HuH-7 (cell line): ENCODE measurements at places on chromosomes 3 and 15.

- DNase-seq = no peak
These were observed 24.4 kb upstream of the TMEM115 start for GRCh38 chr3:50383750-50384149.

GRCh38 chr3:142987080-142987700, 14.2 kb upstream of the U2SURP start:
- DNase-seq = no peak

- DNase-seq = no peak
These were observed 206.1 kb upstream of the GADL1 start for GRCh38 chr3:31100519-31100918.

DNA sequence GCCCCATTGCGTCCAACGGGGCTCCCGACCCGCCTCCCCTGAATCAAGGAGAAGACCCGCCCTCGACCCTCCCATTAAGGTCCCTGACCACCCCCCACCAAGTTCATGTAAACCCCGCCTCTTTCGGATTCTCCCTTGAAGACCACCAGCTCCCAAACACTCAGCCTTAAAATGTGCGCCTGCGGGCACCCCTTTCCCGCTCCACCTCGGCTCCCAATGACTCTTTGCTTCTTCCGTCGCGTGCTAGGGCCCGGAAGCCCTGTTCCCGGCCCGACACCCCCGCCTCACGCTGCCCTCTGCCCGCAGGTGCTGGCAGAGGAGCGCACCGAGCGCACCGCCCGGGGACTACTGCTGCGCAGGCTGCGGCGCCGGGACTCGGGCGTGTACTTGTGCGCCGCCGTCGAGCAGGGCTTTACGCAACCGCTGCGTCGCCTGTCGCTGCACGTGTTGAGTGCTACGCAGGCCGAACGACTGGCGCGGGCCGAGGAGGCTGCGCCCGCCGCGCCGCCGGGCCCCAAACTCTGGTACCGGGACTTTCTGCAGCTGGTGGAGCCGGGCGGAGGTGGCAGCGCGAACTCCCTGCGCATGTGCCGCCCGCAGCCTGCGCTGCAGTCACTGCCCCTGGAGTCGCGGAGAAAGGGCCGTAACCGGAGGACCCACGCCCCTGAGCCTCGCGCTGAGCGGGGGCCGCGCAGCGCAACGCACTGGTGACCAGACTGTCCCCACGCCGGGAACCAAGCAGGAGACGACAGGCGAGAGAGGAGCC, 2.7 kb upstream of the LSMEM2 start:
- DNase-seq = no peak

DNA sequence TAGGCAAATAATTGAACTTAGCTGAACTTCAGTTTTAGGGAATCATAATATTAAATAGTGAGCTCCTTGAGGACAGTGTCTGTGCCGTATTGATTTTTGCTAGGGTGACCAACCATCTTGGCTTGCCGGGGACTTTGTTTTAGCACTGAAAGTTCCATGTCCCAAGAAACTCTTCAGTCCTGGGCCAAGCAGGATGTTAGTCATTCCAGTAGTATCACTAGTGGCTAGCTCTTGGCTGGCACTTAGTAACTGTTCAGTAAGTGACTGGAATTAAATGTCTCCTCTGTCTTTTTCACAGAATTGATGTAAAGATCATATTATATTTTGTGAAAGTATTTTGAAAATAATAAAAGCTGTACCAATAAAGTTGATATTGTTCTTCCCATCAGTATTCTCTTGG, 42.3 kb downstream of the RSRC1 start:
- no peak for DNase-seq

- no peak for DNase-seq
These were observed 2.3 kb upstream of the GP5 start for GRCh38 chr3:194401346-194401745.

GRCh38 chr15:90701048-90701447, 16.1 kb upstream of the BLM start:
- no peak for DNase-seq
